ENCODE measurements at places on chromosomes 7 and 10.

- no peak for DNase-seq
Measured at GRCh38 chr7:34550996-34551395, 107.0 kb upstream of the NPSR1 start.

DNA sequence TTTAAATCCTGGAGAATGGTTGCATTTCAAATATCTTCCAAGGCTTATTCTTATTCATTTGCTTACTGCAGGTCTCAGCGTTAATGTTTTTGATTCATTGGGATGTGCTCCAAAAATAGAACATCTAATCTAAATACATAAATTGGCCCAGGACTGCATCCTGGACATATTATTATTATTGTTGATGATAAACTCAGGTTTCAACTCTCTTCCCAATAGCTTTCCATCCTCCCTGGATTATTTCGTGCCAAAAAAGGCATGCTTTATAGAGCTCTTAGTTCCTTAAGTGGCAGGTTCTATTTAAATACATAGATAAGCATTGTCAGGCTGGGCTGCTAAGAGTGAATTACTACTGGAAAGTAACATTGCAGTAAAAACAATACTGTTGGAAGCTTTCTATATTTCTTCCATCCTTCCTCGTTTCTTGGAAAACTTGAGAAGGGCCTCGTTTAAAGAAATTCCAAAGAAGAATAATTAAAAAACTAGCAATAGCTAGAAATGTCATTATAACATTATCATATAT lies 14.7 kb upstream of the PRKAR2B start:
- DNase-seq = no peak

DNA sequence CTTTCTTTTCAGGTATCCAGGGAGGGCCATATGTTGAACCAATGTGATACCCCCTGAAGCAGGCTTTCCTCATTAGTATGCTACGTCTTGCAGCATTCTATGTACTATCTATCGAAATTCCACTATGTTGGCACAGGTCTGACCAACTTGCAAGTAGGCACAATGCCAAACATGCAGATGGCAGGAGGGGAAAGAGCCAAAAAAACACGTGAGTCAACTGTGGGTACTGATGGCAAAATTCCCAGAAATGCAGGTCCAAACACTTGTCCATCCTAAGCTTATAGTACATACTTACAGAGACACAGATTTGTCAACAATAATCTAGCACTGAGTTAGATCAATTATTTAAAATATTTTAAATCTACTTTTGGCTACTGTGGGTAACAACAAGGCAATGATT lies 394.9 kb downstream of the DGKB start:
- DNase-seq = no peak

DNA sequence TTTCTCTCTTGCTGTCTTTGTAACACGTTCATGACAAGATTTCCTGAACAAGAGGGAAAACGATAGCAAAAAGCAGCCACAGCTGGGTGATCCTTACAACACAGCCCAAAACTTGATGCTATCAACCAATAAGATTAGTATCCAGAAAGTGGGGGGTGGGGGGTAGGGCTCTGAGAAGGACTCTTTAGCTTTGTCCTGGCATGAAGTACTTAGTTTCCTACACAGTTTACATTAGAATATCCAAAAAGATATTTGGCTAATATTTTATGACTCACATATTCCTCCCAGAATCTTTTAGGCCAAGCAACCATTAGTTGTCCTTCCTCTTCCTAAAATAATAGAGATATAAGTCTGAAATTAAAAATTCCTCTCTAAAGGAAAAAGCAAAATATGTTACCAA lies 22.9 kb upstream of the LRRC17 start:
- no peak for DNase-seq

DNA sequence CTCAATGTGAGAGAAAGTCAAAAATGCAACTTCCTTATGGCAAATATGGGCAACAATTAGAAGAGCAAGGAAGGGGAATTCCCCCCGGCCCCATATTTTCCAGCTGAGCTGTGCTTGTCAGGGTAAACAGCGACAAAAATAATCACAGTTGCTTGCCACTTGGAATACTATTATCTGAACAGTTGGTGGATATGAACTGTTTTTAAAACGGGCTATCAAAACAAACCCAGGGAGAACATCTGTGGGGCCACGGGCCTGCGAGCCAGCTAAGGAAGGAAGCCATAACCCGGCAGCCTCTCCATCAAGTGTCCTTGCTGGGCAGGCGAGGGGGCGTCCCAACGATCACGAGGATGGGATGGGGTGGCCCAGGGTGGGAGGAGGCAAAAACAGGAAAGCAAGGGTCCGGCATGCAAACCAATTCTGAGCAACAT lies 228.4 kb downstream of the ARHGAP12 start:
- no peak for DNase-seq

DNA sequence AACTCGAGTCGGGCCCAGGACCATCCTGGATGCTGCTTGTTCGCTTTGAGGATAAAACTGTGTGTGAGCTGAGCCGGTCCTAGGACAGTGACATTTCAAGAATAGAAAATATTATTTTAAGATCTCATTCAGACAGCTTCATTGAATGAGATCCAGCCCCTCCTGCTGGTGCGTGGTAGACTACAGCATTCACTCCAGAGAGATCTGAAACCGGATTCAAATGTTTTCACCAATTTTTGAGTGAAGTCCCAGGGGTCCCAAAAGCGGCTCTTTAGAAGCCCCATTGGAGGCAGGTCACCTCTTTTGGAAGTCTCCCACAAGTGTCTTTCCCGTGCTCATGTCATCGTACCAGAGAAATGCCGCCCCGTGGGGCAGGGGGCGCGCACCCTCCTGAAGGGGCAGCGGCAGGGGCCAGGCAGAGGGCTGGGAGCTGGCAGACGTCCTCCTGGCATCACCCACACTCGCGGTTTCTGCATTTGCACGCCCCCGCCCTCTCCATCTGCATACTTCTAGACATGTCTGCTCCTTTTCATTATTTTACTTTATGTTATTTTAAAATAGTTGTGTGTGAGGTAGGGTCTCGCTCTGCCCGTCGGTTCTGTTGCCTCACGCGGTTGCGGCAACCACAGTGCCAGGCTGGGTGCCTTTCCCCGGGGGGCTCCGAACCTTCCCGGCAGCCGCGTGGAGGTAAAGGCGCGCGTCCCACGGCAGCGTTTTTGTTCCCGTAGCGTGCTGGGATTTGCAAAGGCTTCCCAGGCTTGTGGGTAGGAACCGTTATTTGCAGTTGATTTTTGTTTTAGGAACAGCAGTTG lies 52.3 kb upstream of the DPYSL4 start:
- DNase-seq = no peak

DNA sequence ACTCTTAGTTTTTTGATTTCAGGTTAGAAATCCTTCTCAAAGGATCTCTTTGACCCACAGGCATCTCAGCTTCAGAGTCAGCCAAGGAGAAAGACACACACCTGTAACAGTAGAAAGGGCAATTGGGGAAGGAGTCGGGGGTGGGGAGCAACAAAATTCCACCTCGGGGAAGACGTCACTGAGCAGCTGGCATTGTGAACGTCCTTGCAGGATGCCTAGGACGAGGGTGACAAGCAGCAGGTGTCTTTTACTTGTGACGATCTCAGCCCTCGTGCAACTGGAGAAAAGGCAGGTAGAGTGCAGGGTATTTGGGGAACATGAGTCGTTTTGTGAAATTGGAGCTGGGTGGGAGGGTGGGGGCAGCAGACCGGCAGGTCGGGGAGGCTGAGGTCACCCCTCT lies 627.0 kb downstream of the ACTR3B start:
- no peak for DNase-seq

- no peak for DNase-seq
Measured at GRCh38 chr10:50600286-50600685, 23.5 kb downstream of the SGMS1 start.

GRCh38 chr7:105376908-105377533 lies 11.7 kb downstream of the SRPK2 start:
- DNase-seq = no peak

- no peak for DNase-seq
Measured at GRCh38 chr10:11720260-11720741, 21.9 kb upstream of the ECHDC3 start.

DNA sequence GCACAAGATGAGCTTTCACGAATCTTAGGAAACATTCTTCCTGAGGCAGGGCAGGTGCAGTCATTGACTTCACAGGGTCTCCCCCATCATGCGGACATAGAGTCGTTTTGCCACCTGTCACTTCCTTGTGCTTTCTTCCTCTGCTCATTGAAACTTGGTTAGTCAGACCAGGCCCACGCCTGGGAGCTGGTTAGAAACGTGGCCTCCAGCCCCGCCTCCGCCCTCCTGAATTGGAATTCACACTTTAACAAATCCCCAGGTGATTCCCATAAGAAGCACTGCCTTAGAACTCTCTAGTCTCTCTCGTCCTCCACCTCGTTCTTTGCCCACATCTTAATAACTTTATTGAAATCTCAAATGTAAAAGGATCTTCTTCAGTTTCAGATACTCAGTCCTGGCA lies 265.5 kb upstream of the FZD8 start:
- no peak for DNase-seq

DNA sequence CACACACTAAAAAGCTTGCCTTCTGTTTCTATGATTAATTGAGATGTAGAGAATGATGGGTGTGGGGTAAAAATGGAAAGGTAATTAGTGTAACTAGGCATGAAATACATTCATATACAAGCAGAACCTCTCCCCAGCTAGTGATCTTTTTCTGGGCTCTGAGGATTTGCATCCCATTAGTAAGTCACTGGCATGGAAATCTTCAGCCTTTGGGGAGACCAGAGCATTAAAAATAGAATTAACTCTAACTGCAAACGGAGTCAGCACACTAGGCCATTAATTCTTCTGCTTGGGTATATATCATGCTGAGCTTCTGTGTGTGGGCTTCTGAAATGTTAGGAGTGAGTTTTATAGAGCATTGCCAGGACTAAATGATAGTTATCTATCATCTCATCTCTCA lies 128.9 kb downstream of the HDAC9 start:
- DNase-seq = no peak

Data from stimulated activated CD4-positive, alpha-beta T cell treated with anti-CD3 and anti-CD28 coated beads, Interleukin-15, amount 100 ng/mL, for 24 hours (primary cell).